Coronary artery (tissue), 2 donors: ENCODE measurements at places on chromosomes 7 and 10.

DNA sequence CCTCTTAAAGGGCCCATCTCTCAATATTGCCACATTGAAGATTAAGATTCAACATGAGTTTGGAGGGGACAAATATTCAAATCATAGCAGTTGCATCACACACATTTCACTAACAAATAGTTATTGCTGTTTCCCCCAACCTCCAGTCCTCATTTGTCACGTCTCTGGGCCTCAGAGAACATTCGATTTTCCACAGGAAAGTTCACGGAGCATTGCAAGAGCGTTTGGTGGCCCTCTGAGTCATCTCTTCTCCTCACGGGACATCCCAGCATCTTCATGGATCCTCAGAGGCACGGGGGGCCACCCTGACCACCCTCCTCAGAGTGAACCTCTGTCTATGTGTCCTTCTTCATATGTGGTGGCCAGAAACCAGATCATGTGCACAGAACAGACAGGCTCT, 50.3 kb upstream of the CHST15 start:
- no peak for DNase-seq

GRCh38 chr10:15543994-15544393, 172.9 kb upstream of the FAM171A1 start:
- DNase-seq = no peak

DNA sequence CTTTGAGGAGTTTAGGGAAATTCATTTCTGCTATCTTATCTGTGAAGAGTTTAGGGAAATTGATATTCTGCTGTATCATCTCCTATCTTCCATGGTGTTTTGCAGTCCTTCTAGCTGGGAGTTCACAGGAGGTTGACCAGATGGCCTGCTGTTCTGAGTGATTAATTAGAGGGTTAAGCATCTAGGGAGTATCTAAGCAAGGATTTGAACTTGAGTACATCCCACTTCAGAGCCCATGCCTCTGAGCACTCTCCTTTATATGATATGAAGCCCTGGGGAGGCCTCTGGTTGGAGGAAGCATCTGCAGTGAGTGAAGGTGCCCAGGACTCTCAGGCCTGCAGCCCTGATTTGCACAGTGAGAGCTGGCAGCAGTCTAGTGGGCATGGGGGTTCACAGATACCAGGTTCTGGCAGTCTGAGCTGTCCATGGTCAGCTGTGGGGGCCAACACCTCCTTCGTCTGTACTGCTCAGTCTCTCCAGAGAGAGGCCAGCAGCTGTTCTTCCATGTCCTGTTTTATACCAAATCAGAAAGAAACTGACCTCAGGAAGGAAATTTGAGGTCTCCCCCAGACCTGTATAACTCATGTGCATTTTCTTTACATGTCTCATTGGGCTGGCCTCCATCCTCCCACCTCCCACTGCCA, 156.9 kb downstream of the PLCE1 start:
- DNase-seq = no peak

- DNase-seq = no peak
These were observed 16.0 kb downstream of the MYOZ1 start for GRCh38 chr10:73625004-73625883.

- DNase-seq = no peak
These were observed 9.2 kb downstream of the AGR2 start for GRCh38 chr7:16795624-16796023.

- DNase-seq = no peak
These were observed 8.5 kb downstream of the RPS24 start for GRCh38 chr10:78042058-78042751.

DNA sequence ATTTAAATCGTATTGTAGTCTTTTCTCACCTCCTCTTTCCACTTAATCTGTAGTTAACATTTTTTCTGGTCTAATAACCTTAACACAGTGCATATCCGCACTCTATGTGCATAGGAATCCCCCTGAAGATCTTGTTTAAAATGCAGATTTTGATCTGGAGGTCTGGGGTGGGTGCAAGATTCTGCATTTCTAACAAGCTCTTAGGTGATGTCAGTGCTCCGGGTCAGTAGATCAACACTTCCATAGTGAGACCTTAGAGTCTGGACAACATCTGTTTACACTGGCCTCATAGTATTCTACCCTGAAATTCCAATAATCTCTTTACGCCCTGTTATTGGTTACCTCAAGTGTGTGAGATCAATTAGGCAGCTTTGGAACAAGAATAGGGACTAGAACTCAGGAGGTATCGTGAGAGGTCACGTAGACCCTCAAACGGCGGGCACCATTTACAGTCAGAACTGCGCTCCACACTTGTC, 434 bp upstream of the PLEKHA8 start:
- DNase-seq = no peak

- no peak for DNase-seq
These were observed 34.6 kb downstream of the UBN2 start for GRCh38 chr7:139265673-139266072.

GRCh38 chr7:156612930-156613329, 27.6 kb upstream of the RNF32 start:
- DNase-seq = no peak

DNA sequence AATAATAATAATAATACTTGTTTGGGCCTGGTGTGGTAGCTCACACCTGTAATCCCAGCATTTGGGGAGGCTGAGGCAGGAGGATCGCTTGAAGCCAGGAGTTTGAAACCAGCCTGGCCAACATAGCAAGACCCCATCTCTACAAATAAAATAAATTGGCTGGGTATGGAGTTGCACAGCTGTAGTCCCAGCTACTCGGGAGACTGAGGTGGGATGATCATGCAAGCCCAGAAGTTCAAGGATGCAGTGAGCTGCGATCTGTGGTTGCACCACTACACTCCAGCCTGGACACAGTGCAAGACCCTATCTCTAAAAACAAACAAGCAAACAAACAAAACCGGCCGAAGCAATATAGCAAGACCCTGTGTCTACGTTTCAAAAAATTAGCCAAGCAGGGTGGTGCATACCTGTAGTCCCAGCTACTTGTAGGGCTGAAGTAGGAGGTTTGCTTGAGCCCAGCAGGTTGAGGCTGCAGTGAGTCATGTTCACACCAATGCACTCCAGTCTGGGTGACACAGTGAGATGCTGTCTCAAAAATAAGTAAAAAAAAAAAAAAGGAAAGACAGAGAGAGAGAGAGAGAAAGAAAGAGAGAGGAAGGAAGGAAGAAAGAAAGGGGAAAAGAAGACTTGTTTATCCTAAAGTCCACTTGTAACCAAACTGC, 85.6 kb upstream of the KDM7A start:
- no peak for DNase-seq
